ENCODE measurements at places on chromosomes 3 and 15. TPM values are rescaled to one million over a fixed set of nuclear protein-coding genes. Genes with fewer than 3 reads are reported as not detected.

The CCDC33 gene
- total RNA-seq, result 0.33 TPM

The NDN gene
- 39.2 TPM for total RNA-seq

The ULK3 gene
- 48.8 TPM for total RNA-seq

The PYGO1 gene
- total RNA-seq, result 4.9 TPM

The BSN gene
- total RNA-seq, result 0.15 TPM

The ELP6 gene
- total RNA-seq, result 21.8 TPM

The RTF1 gene
- total RNA-seq, result 49.0 TPM

The SAMD7 gene
- total RNA-seq, result not detected

The NRG4 gene
- not detected for total RNA-seq

- no peaks in the 10 kb centered on the region for H3K4me1 ChIP-seq
- H3K4me3 ChIP-seq, result no peak overlapping the region
- no peak overlapping the region for H3K27ac ChIP-seq
- no peak for DNase-seq
- H3K36me3 ChIP-seq, result peaks cover 2% of the 10 kb centered on the region
- no peaks in the 10 kb centered on the region for H3K27me3 ChIP-seq
Measured at GRCh38 chr3:158453865-158454264, 117.1 kb upstream of the MLF1 start.

DNA sequence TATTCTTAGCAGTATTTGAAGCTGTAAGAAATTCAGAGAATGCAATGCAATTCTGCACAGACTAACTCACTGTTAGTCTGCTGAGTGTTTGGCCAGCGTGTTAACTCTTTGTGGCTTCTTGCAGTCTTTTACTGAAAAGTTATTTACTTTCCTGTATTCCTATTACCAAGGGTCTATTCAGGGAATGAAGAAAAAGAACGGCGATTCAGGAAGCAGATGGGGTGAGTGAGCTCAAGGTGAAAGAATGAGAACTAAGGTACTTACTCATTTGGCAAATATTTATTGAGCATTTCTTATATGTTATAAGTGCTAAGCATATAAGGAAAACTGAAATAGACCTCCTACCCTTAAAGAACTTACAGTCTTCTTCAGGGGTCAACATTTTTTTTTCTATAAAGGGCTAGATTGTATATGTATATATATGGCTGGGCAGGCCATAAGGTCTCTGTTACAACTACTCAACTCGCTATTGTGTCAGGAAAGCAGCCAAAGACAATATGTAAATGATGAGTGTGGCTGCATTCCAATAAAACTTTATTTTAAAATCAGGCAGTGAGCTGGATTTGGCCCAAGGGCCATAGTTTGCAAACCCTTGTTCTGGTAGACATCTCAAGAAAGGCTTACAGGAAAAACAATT lies 271.9 kb upstream of the GADL1 start:
- no peaks in the 10 kb centered on the region for H3K36me3 ChIP-seq
- no peak overlapping the region for H3K4me3 ChIP-seq
- DNase-seq, result no peak
- H3K27me3 ChIP-seq, result no peaks in the 10 kb centered on the region
- H3K4me1 ChIP-seq, result no peaks in the 10 kb centered on the region

GRCh38 chr3:179771797-179772196 lies 119.0 kb downstream of the USP13 start:
- H3K27ac ChIP-seq, result no peak overlapping the region
- H3K4me1 ChIP-seq, result no peaks in the 10 kb centered on the region
- no peak overlapping the region for H3K4me3 ChIP-seq
- no peaks in the 10 kb centered on the region for H3K27me3 ChIP-seq

DNA sequence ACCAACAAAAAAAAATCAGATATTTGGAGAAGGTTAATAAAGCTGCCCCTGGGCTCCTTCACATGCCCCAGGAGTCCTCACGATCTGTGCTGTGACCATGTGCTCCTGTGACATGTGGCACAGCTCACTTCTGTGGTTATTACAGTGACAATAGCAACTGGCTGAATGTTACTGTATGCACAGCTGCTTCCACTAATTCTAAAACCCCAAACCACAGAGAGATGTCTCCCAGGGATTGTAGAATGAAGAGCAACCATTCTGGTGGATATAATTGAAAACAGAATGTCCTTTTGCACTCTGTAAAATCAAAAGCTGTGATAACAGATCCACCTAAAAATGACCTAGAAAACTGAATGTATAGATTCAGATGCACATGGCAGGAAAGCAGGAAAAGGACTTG lies 489.2 kb upstream of the CNTN4 start:
- H3K4me1 ChIP-seq, result no peaks in the 10 kb centered on the region
- H3K27me3 ChIP-seq, result no peaks in the 10 kb centered on the region
- H3K4me3 ChIP-seq, result no peak overlapping the region
- H3K36me3 ChIP-seq, result no peaks in the 10 kb centered on the region
- no peak overlapping the region for H3K27ac ChIP-seq

DNA sequence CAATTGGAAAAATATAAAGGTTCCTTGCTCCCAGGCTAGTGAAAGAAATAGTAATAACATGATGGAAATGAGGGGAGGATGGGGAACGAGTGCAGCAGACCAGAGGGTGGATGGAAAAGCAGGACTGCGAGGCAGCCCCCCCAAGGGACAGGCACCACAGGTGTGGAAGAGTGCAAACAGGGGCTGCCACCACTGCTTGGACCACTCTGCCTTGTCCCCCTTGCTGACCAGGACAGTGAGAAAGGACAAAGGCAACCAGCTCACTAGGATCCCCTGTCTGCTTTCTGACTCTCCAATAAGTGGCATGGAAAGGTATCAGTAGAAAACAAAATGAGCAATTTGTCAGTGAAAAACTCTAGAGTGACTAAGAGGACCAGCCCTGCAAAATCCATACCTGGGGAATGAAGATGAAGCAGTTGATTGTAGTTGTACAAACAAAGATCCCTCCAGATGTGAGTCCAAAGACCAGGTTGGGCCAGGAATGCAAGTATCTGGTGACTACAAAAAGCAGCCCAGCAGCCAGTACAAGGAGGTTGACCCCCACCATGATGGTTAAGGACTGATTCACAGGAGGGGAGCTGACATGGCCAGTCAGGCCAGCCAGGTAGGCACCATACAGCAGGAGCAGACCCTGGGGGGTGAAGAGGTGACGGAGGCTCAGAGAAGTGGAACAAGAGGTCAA lies 86.6 kb upstream of the GSK3B start:
- no peak overlapping the region for H3K27ac ChIP-seq
- H3K36me3 ChIP-seq, result no peaks in the 10 kb centered on the region
- DNase-seq, result no peak
- no peaks in the 10 kb centered on the region for H3K4me1 ChIP-seq
- no peak overlapping the region for H3K4me3 ChIP-seq

- no peak overlapping the region for H3K27ac ChIP-seq
- no peaks in the 10 kb centered on the region for H3K27me3 ChIP-seq
- no peak for DNase-seq
- no peaks in the 10 kb centered on the region for H3K36me3 ChIP-seq
- H3K4me3 ChIP-seq, result no peak overlapping the region
- no peaks in the 10 kb centered on the region for H3K4me1 ChIP-seq
Measured at GRCh38 chr3:182905623-182906022, 74.7 kb downstream of the DCUN1D1 start.

DNA sequence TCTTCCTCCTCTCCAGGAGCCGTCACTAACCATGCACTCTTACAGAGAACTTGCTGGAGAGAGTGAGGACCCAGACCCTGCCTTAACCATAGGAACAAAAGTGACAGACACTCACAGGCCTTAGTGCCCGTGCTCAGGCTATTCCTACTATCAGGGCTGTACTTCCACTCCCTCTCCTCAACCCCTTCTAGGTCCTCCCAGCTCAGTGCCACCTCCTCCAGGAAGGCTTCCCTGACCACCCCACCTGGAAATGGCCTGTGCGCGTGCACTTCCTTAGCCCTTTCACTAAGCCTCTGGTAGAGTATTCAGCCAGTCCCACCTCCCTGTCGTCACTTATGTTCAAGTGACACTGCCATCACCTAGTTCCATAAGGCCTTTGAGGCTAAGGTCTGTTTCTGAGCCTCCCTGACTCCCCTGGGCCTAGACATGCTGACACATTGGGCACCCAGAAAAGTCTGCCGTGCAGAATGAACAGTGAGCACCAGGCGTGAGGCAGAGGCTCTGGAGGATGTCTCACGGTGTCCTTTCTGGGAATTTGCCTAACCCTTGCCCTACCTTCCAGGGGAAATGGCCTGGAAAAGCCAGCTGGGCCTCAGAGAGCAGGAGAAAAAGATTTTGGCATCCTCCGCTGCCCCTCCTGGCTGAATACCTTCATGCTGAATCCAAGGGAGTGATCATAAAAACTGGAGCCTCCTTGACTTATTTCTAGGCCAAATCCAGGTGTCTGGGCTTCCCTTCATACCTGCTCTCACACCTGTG lies 108.6 kb upstream of the SMAD3 start:
- no peak for DNase-seq

DNA sequence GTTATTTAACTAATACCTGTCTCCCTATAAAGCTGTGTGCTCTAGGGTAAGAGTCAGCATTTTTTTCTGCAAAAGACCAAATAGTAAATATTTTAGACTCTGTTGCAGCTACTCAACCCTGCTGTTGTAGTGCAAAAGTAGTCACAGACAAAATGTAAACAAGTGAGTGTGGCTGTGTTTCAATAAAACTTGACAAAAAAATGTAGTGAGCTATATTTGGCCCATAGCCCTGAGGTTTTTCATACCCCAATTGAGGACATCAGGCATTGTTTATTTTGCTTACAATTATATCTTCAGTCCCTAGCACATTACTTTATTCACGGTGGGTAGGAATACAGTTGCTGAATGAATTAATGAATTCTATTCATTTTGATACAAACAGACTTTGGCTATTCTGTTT lies 58.7 kb upstream of the TBC1D5 start:
- H3K27ac ChIP-seq, result no peak overlapping the region
- H3K4me3 ChIP-seq, result no peak overlapping the region
- no peak for DNase-seq

GRCh38 chr3:176328666-176329065 lies 868.6 kb downstream of the TBL1XR1 start:
- no peak overlapping the region for H3K4me3 ChIP-seq
- no peak overlapping the region for H3K27ac ChIP-seq
- H3K36me3 ChIP-seq, result no peaks in the 10 kb centered on the region
- H3K27me3 ChIP-seq, result no peaks in the 10 kb centered on the region
- no peak for DNase-seq
- no peaks in the 10 kb centered on the region for H3K4me1 ChIP-seq

GRCh38 chr3:45551214-45552010 lies 43.1 kb upstream of the LIMD1 start:
- H3K4me1 ChIP-seq, result peaks cover 22% of the 10 kb centered on the region
- H3K27me3 ChIP-seq, result no peaks in the 10 kb centered on the region
- no peak overlapping the region for H3K4me3 ChIP-seq
- no peaks in the 10 kb centered on the region for H3K36me3 ChIP-seq
- DNase-seq, result no peak
